A172 (cell line): ENCODE measurements at places on chromosomes 3 and 15. TPM values are rescaled to one million over a fixed set of nuclear protein-coding genes. Genes with fewer than 3 reads are reported as not detected.

SLC22A13 gene
- total RNA-seq, result not detected in 2 replicates

RETNLB gene
- total RNA-seq, result not detected in 2 replicates

XCR1 gene
- not detected in 2 replicates for total RNA-seq

HGD gene
- total RNA-seq, result 0.07 TPM in 1 of 2 replicates, not detected in the other

GOLGA8H gene
- total RNA-seq, result 0.41 and 1.6 TPM in 2 replicates

TRAK1 gene
- total RNA-seq, result 10.3 and 10.6 TPM in 2 replicates

ALPK3 gene
- 0.10 and 0.12 TPM in 2 replicates for total RNA-seq

BOC gene
- total RNA-seq, result 3.1 and 4.5 TPM in 2 replicates

RTP2 gene
- total RNA-seq, result not detected in 2 replicates

LMAN1L gene
- not detected in 2 replicates for total RNA-seq

NIT2 gene
- 107 and 110 TPM in 2 replicates for total RNA-seq

NANOGP8 gene
- not detected in 2 replicates for total RNA-seq

SPESP1 gene
- total RNA-seq, result not detected in 2 replicates

LNP1 gene
- total RNA-seq, result 2.4 and 2.8 TPM in 2 replicates

LIPH gene
- total RNA-seq, result 0.52 and 0.86 TPM in 2 replicates

OGG1 gene
- 27.5 and 37.9 TPM in 2 replicates for total RNA-seq

CCR8 gene
- not detected in 2 replicates for total RNA-seq

GOLGA8T gene
- total RNA-seq, result not detected in 2 replicates

TRAIP gene
- 12.8 and 16.1 TPM in 2 replicates for total RNA-seq

LYZL4 gene
- not detected in 2 replicates for total RNA-seq

CCDC39 gene
- 0.22 TPM in 1 of 2 replicates, not detected in the other for total RNA-seq

SCAANT1 gene
- total RNA-seq, result not detected in 2 replicates

SUCNR1 gene
- total RNA-seq, result 506 and 549 TPM in 2 replicates

RAB6B gene
- 0.33 and 1.3 TPM in 2 replicates for total RNA-seq

PSMD2 gene
- total RNA-seq, result 633 and 926 TPM in 2 replicates

SRPRB gene
- total RNA-seq, result 96.0 and 107 TPM in 2 replicates
